ENCODE measurements at places on chromosomes 3 and 15. TPM values are rescaled to one million over a fixed set of nuclear protein-coding genes. Genes with fewer than 3 reads are reported as not detected.

Gene HCLS1
- total RNA-seq = 5.1 TPM

Gene FOXB1
- not detected for total RNA-seq

Gene HHATL
- total RNA-seq = not detected

Gene MYH15
- total RNA-seq = 0.08 TPM

Measured in esophagus mucosa (tissue), 1 donor.